MG63 (cell line): ENCODE measurements at places on chromosomes 2 and 18.

- no peak for DNase-seq
Observed at GRCh38 chr2:220373878-220374277, 746.4 kb downstream of the SLC4A3 start.

DNA sequence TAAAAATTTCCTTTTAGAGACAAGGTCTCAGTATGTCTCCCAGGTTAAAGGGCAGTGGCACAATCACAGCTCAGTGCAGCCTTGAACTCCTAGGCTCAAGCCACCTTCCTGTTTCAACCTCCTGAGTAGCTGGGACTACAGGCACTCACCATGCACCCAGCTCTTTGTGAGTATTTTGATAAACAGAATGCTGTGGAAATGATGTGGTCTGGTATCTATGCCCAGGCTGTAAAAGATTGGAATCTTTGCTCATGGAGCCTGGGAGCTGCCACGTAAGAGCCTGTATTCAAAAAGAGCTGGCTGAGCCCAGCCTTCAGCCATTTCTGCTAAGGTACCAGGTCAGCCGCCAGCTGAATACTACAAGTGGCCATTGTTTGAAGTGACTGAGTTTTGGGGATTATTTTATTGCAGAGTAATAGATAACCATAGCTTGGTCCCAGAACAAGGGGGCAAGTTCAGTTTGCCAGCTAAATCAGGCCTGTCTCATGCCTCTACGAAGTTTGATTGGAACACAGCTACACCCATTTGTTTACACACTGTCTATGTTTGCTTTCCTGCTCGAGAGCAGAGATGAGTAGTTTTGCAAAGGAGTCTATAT lies 21.3 kb upstream of the ARL5A start:
- DNase-seq = no peak

DNA sequence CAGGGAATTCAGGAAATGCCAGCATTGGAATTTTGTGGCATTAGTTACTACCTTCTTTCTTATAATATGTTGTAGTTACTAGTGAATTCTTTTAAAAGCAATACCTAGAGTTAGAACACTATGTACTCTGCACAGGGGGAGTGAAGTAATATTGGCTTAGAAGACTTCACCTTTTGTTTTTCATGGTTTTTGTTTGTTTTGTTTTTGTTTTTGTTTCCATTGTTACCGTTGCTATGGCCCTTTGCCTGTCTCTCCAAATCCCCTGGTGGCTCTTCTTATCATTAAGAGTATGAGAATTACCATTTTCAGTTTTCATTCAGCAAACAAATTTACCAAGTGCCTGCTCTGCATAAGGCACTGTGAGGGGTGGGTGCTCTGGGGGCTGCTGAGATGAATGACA lies 160.1 kb downstream of the HAUS1 start:
- DNase-seq = no peak

DNA sequence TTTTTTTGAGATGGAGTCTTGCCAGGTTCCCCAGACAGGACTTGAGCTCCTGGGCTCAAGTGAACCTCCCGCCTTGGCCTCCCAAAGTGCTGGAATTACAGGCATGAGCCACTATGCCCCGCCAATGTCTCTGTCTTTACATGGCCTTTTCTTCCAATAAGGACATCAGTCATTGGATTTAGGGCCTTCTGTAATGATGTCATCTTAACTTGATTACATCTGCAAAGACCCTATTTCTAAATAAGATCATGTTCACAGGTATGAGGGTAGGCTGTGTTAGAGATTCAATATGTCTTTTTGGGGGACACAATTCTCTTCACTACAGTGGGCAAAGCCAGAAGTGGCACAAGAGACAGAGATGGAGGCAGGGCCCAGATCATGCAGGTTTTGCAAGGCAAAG lies 68.1 kb downstream of the PMAIP1 start:
- DNase-seq = no peak

DNA sequence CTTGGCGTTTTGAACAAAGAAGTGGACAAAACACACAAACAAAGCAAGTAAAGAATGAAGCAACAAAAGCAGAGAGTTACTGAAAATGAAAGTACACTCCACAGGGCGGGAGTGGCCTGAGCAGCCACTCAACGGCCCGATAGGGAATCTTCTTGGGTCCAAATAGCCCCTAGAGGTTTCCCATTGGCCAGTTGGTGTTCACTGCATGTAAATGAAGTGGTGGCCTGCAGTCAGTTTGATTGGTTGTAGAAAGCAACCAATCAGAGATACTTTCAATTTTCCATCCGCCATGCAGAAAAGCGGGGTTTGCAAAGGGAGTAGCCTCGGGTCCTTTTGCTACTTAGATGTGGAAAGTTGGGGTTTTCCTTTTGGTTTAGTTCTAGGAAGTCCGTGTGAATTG lies 31.6 kb downstream of the CYBRD1 start:
- no peak for DNase-seq

DNA sequence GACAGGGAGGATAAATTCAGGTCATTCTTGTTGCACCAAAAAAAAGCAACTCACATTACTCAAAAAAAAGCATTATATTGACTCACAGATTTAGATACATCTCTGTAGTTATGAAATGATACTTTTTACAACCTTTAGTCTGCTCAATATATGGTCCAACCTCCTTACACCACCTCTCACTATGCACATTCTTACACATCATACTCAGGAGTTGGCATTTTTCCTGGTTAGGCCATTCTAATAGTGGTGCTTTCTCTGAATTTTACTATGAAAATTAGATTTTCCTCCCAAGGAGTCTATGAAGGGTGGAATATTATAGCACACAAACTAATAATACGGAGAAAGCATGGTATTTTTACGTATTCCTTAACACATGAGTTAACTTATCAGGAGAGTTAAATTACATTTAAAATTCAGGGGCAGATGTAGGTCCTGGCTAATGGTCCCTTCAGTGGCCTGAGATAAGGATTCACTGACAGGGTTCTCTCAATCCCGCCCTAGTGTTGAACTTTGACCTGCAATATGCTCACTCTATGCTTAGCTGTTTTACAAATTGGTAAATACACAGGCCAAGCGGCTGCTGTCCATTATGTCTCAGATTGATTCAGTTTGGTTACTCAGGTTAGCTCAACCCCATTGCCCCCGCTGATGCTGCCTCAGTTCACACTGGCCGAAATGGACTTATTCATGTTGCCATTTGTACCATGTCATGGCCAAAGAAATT lies 153.6 kb downstream of the NCKAP5 start:
- no peak for DNase-seq
